ENCODE measurements at places on chromosomes 4 and X. TPM values are rescaled to one million over a fixed set of nuclear protein-coding genes. Genes with fewer than 3 reads are reported as not detected.

GRCh38 chrX:11151799-11152559, 40.8 kb downstream of the HCCS start:
- no peak for DNase-seq

GRCh38 chrX:115031989-115032388, 14.6 kb upstream of the IL13RA2 start:
- no peak for DNase-seq

- DNase-seq: no peak
Measured at GRCh38 chr4:94856030-94856429, 98.3 kb downstream of the BMPR1B start.

DNA sequence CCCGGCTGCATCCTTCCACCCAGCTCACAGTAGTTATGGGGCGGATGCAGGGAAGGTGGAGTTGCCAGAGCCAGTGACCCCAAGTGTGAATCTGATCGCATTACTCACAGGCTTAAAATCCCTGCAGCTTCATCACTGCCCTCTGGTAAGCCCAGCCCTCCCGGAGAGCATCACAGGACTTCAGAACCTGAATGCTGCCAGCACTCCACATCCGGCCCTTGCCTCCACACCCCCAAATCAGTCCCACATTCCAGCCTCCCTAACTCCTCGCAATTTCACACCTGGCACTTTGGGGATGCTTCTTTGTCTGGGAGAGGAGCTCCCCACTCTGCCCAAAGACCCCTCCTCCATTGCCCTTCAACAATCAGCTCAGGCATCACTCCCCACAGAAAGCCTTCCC, 15.6 kb downstream of the RASL11B start:
- DNase-seq: no peak

The SCML2 gene
- 1.1 TPM for total RNA-seq

The TMSB15A gene
- not detected for total RNA-seq

The H2BW2 gene
- total RNA-seq: not detected

DNA sequence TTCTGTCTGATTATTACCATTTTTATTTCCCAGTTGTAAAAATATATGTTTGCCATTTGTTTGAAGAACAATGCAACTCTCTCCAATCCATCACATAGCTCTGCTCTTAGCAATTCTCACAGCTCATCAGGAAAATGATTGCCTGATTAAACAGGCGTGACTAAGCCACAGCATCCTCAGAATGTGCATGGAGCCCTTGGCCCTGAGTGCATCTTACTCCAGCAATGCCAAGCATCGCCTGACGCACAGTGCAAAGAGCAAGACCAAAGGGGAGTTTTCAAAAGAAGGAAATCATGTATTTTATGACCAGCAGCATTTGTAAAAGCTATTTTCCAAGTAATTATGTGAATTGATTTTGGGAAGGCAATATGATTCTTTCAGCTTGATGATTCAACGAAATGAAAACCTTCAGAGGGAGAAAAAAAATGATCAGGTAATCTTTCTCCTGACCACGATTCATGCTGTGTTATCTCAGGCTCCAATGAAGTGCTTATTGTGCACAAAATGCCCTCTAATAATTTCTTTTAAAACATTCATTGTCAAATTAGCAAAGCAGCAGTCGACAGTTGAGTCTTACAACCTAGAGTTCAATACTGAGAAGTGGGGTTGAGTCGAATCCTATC, 138.0 kb upstream of the FAM9B start:
- no peak for DNase-seq

DNA sequence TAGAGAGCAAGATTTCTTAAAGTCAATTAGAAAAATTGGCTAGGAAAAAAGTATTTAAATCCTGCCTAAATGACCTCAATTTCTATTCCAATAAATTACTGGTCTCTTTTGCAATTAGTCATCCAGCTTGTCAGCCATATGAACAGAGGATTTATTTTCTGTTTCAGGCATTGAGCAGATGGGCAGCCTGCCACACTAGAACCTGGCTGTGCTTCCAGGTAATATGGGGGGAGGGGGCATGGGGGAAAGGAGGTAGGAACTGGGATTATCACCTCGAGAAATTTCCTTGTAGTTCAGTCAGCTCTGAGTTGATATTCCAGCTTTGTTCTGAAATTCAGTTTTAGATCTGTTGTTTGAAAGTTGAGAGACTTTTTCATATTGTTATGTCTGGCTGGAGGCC, 206.3 kb upstream of the LCORL start:
- DNase-seq: no peak

GRCh38 chrX:20333672-20334071, 67.0 kb upstream of the RPS6KA3 start:
- DNase-seq: no peak

DNA sequence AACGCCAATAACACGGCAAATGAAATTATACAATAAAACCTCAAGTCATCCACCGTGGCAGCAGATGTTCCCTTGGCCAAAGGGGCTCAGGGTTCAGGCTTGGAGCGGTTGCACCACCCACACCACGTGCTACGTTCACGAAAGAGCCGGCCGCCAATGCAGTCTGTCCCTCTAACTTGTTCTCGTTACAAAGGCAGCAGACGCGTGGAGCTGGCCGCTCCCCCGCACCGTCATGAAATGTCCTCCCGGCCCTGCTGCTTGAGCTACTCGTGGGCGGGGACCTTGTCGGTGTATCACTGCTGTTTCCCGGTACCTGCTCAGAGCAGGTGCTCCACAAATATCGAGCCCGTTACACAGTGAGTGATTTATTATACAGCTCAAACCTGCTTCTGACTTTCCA, 36.4 kb upstream of the MAN2B2 start:
- no peak for DNase-seq

GRCh38 chr4:78534286-78534955, 17.1 kb upstream of the ANXA3 start:
- DNase-seq: no peak

The TEC gene
- 1.2 TPM for total RNA-seq

DNA sequence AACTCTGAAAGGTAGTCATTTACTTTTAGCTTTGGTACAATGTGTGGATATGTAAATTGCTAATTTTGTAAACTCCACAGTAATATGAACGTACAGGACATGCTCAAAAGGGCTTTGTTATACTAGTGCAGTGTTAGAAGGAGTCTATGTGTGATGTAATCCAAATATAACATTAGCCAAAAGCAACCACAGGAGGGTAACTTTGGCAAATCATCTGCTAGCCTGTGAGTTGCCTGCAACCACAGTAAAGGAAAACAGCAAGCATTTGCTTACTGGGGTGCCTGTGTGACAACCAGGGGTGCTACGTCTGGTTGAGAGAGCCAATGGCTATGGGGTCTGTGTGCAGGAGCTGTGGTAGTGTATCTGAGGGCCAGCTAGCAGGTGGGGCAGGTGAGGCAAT, 245.8 kb downstream of the ADAMTS3 start:
- no peak for DNase-seq

GRCh38 chr4:143381189-143382118, 44.8 kb downstream of the GAB1 start:
- DNase-seq: peak; percentile 83

The KIAA1210 gene
- not detected for total RNA-seq

The MAGEA2B gene
- total RNA-seq: not detected

The ESX1 gene
- not detected for total RNA-seq

GRCh38 chr4:86221002-86221401, 138.9 kb downstream of the MAPK10 start:
- DNase-seq: no peak

DNA sequence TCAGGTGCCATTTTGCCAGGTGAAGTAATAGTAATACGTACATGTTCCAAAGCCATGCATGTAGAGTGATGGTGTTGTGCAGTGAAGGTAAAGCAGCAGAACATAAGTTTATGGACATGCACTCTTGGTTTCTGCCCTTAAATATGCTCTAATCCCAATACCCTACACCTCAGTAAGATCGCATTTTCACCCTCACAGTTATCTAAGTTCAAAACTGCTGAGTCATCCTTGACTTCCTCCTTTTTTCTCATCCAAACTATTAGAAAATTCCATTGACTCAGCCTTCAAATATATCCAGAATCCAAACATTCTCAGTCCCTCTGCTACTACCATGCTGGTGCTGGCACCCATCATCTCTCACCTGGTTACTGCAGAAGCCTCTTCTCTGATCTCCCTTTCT, 652.9 kb upstream of the IGFBP7 start:
- DNase-seq: no peak

Data from transverse colon (tissue), 4 donors.